ENCODE measurements at places on chromosomes 3 and 15.

DNA sequence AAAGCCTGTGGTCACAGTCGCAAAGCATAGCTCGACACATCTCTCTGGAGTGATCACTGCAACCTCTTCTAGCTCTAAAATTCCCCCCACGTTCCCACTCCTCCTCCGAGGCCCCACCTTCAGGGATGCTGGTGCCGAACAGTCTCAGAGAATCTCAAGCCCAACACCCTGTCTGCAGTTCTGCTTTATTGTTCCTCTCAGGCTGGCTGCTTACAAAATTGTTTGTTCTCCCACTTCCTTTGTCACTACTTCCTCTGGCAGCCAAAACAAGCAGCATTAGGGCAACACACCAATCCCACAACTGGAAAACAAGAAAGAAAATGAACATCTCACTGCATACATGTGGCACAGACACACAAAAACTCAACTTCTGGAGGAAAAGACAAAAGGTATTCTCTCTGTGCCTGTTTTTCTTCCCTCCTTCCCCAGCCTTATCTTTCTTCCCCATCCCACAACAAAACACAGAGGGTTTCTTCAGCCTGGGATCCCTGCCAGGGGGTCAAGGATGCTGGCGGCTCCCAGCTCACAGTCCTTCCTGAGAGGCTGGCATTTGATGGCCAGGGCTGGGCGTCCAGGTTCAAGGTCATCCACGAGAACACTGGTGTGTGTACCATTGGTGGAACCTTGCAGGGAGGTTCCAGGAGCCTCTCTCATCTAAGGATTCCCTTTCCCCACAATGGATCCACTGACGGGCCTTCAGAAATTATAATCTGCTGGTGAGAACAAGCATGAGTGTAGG lies 108.4 kb downstream of the TMCO5A start:
- no peak for DNase-seq

DNA sequence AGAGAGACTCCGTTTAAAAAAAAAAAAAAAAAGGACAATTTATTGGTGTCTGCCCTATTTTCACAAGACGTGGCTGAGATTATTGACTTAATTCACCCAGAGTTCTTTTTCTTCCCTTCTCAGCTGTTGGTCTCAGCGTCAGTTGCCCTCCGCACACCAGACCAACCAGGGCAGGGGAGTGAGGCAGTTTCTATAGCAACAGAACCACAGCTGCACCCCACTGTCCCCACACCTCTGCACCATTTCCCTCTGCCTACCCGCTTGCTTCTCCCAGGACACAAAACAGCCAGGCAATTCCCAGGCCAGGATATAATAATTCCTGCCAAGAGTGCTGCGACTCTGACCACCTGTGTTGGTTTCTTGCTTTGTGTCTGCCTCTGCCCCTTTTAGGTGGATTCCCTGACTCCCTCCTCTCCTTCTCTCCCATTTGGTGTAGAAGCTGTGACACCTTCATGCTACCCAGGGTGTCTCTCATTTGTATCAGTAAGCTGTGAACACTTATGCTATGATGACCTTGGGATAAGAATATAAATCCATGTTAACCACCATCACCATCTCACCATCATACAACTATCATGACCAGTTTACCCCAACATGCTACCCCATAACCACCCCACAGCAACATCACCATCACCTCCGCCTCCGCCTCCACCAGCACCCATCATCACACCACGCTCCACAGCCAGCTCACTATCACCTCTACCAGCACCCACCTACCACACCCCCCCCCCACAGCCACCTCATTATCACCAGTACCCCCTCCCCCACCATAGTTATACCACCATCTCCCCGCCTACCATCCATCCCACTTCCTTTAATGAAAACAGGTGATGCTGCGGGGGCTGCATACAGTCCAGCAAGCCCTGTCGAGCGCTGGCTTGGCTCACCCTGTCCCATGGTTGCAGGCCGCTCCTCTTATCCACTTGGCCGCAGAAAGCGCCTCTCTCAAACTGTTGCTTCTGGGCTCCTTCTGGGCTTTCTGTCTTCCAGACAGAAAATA lies 589 bp downstream of the EPB42 start:
- DNase-seq: no peak

- DNase-seq: no peak
Measured at GRCh38 chr15:95368191-95368590, 962.3 kb upstream of the NR2F2 start.

DNA sequence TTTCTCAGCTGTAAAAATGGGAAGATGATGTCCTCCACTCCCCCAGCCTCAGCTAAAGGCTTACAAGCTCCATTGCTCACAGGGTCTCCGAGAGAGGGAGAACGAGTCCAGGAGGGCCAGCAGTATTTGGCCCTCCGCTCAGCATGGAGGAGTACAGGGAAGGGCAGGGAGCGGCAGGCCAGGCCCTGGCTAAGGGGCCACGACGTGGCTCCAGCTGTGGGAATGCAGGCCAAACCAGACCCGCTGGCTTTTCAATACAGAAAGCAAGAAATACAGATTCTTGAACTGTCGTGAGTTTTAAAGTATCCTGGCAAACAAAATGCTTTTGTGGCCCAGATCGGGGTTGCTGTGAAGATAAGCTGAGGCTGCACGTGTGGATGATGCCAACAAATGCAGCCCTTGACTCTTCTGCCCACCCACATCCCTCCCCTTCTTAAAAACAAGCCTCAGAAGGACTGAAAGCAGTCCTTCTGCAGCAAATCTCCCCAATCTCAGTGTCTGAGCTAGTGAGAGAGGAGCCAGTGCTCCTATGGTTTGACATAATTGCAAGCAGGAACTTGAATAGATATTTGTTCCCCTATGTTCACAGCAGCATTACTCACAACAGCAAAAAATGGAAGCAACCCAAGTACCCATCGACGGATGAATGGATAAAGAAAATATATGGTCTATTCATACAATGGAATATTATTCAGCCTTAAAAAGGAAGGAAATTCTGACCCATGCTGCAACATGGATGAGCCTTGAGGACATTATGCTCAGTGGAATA lies 18.5 kb upstream of the FBLN2 start:
- no peak for DNase-seq

- DNase-seq: no peak
Measured at GRCh38 chr3:25725810-25726209, 57.4 kb downstream of the NGLY1 start.

Data from activated CD8-positive, alpha-beta memory T cell treated with anti-CD3 and anti-CD28 coated beads, Interleukin-2, amount 50 U/mL, for 4 hours (primary cell).